Aortic smooth muscle cell (primary cell): ENCODE measurements at places on chromosomes 1 and 21. TPM values are rescaled to one million over a fixed set of nuclear protein-coding genes. Genes with fewer than 3 reads are reported as not detected.

Gene GPX7
- total RNA-seq = 36.6 and 39.1 TPM in 2 replicates

Gene MTR
- 34.7 and 38.2 TPM in 2 replicates for total RNA-seq

Gene NBPF6
- total RNA-seq = 0.06 TPM in 1 of 2 replicates, not detected in the other

Gene ST6GALNAC3
- 0.44 and 0.92 TPM in 2 replicates for total RNA-seq

Gene NDUFS2
- 146 and 150 TPM in 2 replicates for total RNA-seq

Gene VWA5B1
- not detected in 2 replicates for total RNA-seq

Gene NIBAN1
- total RNA-seq = 13.1 and 33.3 TPM in 2 replicates

Gene SLC35F3
- total RNA-seq = not detected in 2 replicates

Gene RUNX3
- total RNA-seq = not detected in 2 replicates

Gene FCRL2
- total RNA-seq = not detected in 2 replicates

Gene BCL10
- 20.1 and 21.7 TPM in 2 replicates for total RNA-seq

Gene TMEM240
- total RNA-seq = 2.0 and 2.8 TPM in 2 replicates

Gene LIN28A
- not detected in 2 replicates for total RNA-seq

Gene SLC25A33
- 3.8 and 4.2 TPM in 2 replicates for total RNA-seq

Gene PLEKHA6
- total RNA-seq = 0.31 and 1.5 TPM in 2 replicates

Gene NBPF4
- not detected in 2 replicates for total RNA-seq

Gene FCER1G
- total RNA-seq = not detected in 2 replicates

Gene DDAH1
- total RNA-seq = 32.9 and 46.8 TPM in 2 replicates

Gene TRAPPC10
- total RNA-seq = 22.2 and 22.3 TPM in 2 replicates

Gene SPATA21
- not detected in 2 replicates for total RNA-seq

Gene MLLT11
- 4.2 and 4.5 TPM in 2 replicates for total RNA-seq

Gene EFHD2
- 17.3 and 20.6 TPM in 2 replicates for total RNA-seq

Gene RNF186
- total RNA-seq = not detected in 2 replicates

Gene CLCN6
- 9.6 and 13.7 TPM in 2 replicates for total RNA-seq

Gene SLC6A9
- total RNA-seq = 5.1 and 5.3 TPM in 2 replicates

Gene CATSPERE
- 0.62 and 1.5 TPM in 2 replicates for total RNA-seq

Gene ODR4
- 18.0 and 18.5 TPM in 2 replicates for total RNA-seq

Gene FCRL5
- total RNA-seq = not detected in 2 replicates

Gene DNM3
- total RNA-seq = 1.1 and 1.2 TPM in 2 replicates

Gene FLG
- total RNA-seq = not detected in 2 replicates

Gene PAQR6
- 0.26 and 0.44 TPM in 2 replicates for total RNA-seq

Gene VASH2
- total RNA-seq = under 0.01 TPM in 1 of 2 replicates, not detected in the other

Gene SELE
- total RNA-seq = under 0.01 TPM in 2 replicates

Gene TLCD4
- 0.79 and 0.99 TPM in 2 replicates for total RNA-seq

Gene CD247
- 0.26 TPM in 1 of 2 replicates, not detected in the other for total RNA-seq

Gene GSTM3
- 21.3 and 57.2 TPM in 2 replicates for total RNA-seq

Gene SLC22A15
- total RNA-seq = 1.3 and 1.9 TPM in 2 replicates

Gene CACNA1S
- total RNA-seq = not detected in 2 replicates

Gene CFAP141
- total RNA-seq = not detected in 2 replicates

Gene AMY1A
- not detected in 2 replicates for total RNA-seq

Gene HTR1D
- total RNA-seq = not detected in 2 replicates

Gene OR2G6
- not detected in 2 replicates for total RNA-seq

Gene TMPRSS15
- under 0.01 and 0.06 TPM in 2 replicates for total RNA-seq

Gene AMPD1
- not detected in 2 replicates for total RNA-seq

Gene PLA2G2F
- total RNA-seq = not detected in 2 replicates

Gene ADAM30
- total RNA-seq = not detected in 2 replicates

Gene C1orf210
- total RNA-seq = not detected in 2 replicates

Gene UBE2U
- 0.06 TPM in 1 of 2 replicates, not detected in the other for total RNA-seq

Gene MYCL
- 0.12 and 0.26 TPM in 2 replicates for total RNA-seq

Gene KCNT2
- 2.2 and 4.2 TPM in 2 replicates for total RNA-seq

Gene KIF21B
- total RNA-seq = 0.12 and 0.13 TPM in 2 replicates

Gene CAPN2
- 493 and 496 TPM in 2 replicates for total RNA-seq

Gene CYP4A11
- 0.13 TPM in 1 of 2 replicates, not detected in the other for total RNA-seq

Gene AK5
- 8.8 and 21.0 TPM in 2 replicates for total RNA-seq

Gene SPATC1L
- total RNA-seq = 3.8 and 4.7 TPM in 2 replicates
